ENCODE measurements at places on chromosomes 6 and 20.

GRCh38 chr6:109446541-109446940, 6.0 kb downstream of the SMPD2 start:
- DNase-seq: no peak

DNA sequence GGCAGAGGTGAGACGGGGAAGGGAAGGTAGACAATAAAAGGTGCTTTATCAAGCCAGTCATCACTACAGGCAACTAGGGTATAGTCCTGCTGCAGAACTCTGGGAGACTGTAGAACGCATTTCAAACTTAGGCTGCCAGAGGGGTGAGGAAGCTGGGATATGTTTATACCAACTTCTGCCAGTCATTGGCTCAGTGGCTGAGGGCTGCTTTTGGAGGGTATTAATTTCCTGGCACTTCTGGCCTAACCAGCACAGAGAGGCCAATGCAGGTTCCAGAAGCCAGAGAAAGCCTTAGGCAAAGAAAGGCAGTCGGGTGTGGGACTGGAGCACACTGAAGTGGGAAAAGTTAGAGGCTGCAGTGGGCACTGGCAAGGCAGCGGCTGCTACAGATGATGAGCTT, 3.9 kb upstream of the CPNE5 start:
- no peak for DNase-seq

GRCh38 chr6:45256697-45257695, 71.1 kb upstream of the RUNX2 start:
- no peak for DNase-seq

GRCh38 chr6:169028343-169028742, 225.3 kb downstream of the THBS2 start:
- DNase-seq: no peak

DNA sequence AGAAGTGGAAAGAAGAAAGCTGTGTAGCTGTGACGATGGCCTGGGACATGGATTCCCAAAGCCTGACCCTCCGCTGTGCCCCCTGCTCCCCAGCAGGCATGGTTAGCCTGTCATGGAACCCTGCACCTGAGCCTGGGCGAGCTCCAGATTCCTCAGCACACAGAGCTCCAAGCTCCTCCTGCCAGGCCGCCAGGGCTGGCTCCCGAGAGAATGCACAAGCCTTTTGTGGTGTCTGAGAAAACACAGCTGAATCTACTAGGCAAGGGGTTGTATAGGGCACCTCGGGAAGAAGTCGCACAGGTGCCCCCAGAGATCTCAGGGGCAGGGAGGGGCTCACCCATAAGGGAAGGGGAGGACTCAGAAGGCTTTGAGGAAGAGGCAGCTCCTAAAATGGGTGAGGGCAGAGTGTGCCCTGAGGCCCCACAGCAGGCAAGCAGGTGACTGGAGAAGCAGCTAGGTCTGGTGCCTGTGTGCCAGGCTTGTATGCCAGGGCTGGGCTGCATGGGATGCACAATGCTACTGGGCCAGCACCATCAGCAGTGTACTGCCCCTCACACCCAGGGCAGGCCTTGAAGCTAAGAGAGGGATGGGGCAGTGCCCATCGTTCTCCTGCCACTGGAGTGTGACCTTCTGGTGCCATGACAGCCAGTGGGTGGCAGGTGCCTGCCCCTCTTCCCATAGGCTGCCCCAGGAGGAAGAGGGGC, 64.3 kb upstream of the CD93 start:
- DNase-seq: no peak

GRCh38 chr20:57686931-57687652, 22.7 kb downstream of the PMEPA1 start:
- DNase-seq: no peak

GRCh38 chr6:169985121-169986015, 233.9 kb downstream of the ERMARD start:
- DNase-seq: no peak

DNA sequence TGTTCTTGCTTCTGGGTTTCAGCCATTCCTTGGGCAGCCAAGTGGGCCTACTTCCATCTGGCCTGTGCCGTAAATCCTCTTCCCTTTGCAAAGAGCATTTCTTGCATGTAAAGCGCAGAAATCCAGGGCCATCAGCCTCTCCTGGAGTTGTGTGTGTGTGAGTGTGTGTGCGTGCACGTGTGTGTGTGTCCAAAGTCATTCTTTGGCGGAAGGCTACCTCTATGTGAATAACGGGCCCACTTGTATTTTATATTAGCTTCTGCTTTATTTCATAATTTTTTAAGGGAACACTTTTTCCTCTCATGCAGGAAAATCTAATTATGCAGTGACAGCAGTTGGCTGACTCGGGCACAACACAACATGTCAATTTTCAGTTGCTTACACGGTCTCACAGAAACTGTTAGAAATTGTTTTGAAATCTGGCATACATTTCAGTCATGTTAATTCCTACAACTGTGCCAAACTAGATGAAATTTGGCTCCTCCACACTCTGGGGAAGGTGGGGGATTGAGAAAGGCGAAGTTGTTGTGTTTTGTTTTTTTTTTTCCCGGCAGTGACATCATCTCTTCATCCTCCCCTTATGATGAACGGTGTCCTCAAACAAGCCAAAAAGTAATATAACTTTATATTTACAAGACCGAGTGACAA, 223.7 kb upstream of the TSHZ2 start:
- peak; percentile 86 for DNase-seq

- no peak for DNase-seq
Measured at GRCh38 chr6:17297271-17298080, 16.3 kb downstream of the RBM24 start.

DNA sequence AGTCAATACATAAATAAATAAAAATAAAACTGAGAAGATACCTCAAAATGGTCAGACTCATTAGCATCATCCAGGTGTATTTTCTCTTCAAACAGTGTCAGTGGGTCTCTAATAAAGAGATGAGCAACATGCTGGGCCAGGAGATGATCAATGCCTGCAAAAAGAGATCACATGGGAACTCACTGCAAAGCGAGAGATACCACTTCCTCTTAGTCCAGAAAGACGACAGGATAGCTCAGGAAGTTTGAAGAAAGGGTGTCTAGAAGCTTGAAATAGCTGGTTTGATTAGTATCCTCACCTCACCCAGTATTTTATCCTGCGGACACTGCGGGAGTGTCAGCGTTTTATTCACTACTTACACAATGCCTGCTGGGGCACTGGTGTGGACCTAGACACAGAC, 38.0 kb downstream of the GCLC start:
- DNase-seq: no peak

DNA sequence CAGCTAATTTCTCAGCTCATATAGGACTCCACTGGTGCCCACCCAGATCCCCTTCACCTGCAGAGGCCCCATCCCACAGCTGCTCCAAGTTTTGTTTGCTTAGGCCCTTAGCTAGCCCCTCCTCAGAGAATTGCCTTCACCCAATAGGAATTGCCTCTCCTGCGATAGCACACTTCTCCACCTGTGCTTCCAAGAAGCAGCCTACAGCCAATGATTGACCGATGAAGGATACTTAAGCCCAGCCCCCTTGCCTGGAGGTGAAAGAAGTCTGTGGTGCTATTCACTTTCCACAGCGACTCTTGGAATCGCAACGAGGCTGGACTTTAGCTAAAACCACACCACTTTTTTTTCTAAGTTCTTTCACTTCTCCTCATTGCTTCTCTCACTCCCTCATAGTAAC, 353.2 kb upstream of the BTBD3 start:
- DNase-seq: no peak

- DNase-seq: no peak
Measured at GRCh38 chr6:132713352-132714134, at the start of gene VNN1. Gene VNN1 (minus strand): TSS chr6:132714055. CDS start chr6:132714035, 20 bp downstream.

- DNase-seq: no peak
Measured at GRCh38 chr6:105519954-105520353, 117.1 kb upstream of the PREP start.

DNA sequence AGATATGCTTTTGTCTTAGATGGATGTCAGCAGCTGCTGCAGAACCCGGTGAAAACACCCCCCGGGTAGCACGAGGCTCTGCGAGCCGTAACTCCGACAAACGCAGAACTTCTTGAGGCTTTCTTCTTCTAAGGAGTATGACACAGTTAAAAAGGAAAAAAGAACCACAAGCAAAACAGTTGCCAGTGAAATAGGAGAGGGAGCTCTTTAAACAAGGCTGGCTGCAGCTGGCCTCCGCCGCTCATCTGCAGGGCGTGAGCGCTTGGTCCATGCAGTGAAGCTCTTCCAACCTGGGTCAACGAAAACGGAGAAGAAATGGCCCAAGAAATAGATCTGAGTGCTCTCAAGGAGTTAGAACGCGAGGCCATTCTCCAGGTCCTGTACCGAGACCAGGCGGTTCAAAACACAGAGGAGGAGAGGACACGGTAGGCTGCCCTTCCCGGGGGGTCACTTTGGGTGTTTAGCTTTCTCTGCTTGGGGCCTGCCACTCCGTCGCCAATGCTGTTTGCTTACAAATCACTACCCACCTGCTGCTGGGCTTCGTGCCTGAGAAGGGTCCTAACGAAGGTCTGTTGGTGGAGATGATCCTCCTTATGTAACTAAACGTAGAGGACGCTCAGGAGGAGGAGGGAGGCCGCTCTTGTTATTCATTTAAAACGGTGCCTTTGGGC, 13.2 kb downstream of the SYTL3 start:
- DNase-seq: no peak

- DNase-seq: no peak
Measured at GRCh38 chr6:6256886-6257285, 63.6 kb downstream of the F13A1 start.

- DNase-seq: no peak
Measured at GRCh38 chr6:119533603-119534279, 184.2 kb upstream of the MAN1A1 start.

GRCh38 chr6:113433335-113433991, 423.7 kb upstream of the MARCKS start:
- DNase-seq: no peak

GRCh38 chr20:52965819-52966218, 6.3 kb upstream of the TSHZ2 start:
- no peak for DNase-seq

DNA sequence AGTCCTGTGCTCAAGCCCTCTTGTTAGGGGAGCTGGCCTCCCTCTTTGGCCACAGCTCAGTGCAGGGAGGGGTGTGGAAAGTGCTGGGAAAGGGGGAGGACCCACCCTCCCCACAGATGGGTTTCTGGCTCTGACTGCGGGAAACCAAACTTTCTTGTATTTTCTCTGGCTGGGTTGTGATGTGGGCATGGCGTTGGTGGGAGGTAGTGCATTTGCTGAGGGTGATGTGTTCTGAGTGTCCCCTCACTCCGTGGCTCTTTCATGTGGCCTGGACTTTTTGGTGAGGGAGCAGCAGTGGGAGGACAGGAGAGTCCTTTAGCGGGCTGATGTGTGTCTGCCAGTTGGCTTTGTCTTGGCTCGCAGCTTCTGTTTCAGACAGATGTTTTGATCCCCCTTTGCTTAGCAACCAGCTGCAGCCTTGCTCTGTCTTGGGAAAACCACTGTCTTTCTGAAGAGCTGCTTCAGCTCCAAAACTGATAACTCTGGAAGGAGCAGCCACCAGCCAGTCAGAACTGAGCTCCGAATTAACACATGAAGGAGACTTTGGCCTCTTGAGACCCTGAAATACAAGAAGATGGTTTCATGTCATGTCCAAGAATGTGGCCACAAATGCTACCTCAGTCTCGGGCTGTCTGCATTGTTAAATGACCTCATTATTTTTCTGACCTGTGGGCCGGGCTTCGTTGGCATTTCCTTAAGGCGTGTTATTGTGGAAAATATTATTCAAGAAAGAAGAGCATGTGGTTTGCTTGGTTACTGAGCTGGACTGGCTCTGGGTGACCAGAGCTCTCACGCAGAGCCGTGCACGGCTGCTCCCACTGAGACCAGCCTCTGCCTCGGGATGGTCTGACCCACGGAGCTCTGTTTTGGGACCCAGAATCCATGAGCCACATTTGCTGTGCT, 21.5 kb downstream of the SYNJ2 start:
- no peak for DNase-seq

DNA sequence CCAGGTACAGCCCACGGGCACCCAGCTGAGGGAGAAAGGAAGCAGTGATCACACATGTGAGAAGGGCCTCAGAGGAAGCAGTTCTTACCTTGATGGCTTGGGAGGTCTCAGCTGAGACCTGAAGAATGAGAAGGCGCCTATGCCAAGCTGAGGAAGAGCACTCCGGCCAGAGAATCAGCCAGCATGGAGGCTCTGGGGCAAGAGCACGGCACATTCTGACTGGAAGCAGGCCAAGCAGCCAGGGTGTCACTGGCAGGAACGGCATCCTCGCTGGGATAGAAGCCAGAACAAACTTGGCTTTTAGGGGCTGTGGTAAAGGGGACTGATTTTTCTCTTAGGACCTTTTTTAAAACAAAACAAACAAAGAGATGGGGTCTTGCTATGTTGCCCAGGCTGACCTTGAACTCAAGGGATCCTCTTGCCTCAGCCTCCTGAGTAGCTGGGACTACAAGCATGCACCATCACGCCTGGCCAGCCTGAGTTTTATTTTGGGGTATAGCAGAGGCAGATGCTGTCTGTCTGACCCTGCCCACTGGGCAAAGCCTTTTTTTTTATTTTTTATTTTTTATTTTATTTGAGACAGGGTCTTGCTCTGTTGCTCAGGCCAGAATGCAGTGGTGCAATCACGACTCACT, 17.6 kb downstream of the GHRH start:
- DNase-seq: peak; percentile 80

DNA sequence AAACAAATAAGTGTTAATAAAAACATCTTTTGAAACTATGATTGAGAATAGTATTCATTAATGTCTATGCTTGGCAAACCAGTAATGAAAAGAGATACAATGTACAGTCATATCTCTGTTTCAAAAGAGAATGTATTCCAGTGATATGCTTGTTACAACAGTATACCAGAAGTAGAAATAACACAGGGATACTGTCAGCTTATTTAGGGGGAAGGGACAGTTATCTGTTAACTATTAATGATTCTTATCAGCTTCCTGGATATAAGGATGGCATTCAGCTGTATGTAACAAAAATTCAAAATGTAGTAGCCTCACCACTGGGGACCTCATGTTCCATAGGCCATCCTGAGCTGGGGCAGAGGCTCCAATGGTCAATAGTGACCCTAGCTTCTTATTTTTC, 103.8 kb upstream of the TBX18 start:
- no peak for DNase-seq

DNA sequence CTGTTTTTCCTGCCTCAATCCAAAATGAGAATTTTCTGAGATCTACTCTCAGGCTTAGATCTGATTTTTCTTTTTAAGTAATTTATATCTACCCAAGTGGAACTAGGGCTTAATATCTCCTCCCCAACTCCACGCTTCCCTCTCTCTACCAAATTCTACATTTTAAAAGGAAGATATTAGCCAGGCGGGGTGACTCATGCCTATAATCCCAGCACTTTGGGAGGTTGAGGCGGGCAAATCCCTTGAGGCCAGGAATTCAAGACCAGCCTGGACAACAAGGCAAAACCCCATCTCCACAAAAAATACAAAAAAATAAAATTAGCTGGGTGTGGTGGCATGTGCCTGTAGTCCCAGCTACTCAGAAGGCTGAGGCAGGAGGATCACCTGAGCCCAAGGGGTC, 61.0 kb downstream of the MTFR2 start:
- no peak for DNase-seq

GRCh38 chr20:44247586-44248409, 690 bp downstream of the GDAP1L1 start:
- DNase-seq: peak; percentile 37

GRCh38 chr6:12200761-12201160, 89.4 kb upstream of the EDN1 start:
- DNase-seq: no peak

- peak; percentile 45 for DNase-seq
Measured at GRCh38 chr20:513429-513828, 30.2 kb downstream of the CSNK2A1 start.
